ENCODE measurements at places on chromosomes 13 and 19.

DNA sequence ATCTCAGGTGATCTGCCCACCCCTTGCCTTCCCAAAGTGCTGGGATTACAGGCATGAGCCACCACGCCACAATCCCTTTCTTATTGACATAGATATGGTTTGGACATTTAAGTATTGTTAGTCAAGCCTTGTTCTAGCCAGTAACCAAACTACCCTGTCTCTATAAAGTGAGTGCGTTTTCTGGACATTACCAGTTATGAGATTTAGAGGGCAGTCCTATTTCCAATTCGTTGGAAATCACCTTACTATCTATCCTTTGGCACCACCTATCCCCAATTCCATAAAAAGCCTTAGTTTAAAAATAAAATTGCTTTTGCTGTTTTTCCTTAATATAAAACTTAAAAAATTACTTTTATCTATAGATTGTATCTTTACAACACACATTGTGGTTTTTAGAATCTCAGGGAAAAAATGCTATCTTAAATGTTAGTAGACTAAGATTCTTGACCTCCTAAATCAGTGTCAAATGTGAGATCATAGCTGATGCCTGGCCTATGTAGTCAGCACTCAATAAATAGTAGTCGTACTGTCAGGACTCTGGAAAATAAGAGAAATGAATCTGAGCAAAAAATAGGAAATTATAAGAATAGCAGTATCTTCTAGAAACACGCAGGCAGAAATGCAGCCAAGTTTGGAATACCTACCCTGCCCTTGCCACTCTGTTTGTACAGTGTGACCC is 57.0 kb downstream of the NUFIP1 start:
- no peak for DNase-seq

- peak; percentile 47 for DNase-seq
These were observed at the start of gene ZNF793 for GRCh38 chr19:37506387-37507166. ZNF793 (plus strand) TSS chr19:37506939; CDS start chr19:37523440, 16,501 bp downstream.

DNA sequence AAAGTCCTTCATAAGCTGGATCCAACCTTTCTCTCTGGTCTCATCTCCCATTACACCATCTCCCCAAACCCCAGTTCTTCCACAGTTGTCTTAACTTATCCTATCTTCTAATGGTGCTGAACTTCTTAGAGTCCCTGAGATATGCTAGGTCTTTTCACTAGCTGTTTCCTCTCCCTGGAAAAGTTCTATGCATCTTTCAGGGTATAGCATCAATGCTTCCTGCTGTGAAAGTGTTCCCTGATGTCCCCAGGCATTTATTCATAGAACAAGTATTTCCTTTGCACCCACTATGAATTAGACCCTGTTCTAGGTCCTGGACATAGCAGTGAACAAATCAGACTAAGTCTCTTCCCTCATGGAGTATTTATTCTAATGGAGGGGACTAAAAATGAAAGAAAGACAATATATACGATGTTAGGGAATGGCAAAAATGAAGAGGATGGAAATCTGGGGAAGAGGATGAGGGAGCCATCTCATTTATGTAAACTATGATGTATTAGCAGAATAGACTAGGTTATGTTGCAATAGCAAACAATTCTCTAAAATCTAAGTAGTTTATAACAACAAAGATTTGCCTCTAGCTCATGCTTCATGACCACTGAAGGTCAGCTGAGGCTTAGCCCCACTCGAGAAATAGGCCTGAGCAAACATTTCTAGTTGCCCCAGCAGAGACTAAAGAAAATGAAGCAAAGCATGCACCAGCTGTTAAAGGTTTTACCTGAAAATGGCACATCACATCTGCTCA is 120.0 kb downstream of the CYSLTR2 start:
- no peak for DNase-seq

DNA sequence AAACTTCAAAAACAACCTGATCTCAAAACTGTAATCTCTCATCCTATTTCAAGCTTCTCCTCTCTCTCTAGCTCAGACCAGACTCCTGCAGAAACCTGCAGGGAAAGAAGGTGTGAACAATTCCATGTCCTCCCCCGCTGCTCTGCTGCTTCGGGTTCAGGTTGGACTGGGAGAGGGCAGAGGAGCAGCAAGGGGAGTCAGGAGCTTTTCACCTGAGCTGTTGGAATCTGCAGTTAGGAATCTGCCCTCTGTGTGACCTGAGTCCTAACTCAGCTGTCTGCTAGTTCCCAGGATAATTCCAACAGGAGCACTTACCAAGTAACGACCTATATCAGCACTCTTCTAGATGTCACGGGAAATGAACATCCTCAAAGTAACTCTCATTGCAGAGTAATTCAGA is 118.3 kb downstream of the DNAJC15 start:
- DNase-seq: no peak

GRCh38 chr13:106384516-106384915 is 150.9 kb downstream of the EFNB2 start:
- no peak for DNase-seq
